ENCODE measurements at places on chromosomes 6 and 20. TPM values are rescaled to one million over a fixed set of nuclear protein-coding genes. Genes with fewer than 3 reads are reported as not detected.

The FAM162B gene
- total RNA-seq = 3.2 TPM

The SLC26A8 gene
- total RNA-seq = 0.56 TPM

DNA sequence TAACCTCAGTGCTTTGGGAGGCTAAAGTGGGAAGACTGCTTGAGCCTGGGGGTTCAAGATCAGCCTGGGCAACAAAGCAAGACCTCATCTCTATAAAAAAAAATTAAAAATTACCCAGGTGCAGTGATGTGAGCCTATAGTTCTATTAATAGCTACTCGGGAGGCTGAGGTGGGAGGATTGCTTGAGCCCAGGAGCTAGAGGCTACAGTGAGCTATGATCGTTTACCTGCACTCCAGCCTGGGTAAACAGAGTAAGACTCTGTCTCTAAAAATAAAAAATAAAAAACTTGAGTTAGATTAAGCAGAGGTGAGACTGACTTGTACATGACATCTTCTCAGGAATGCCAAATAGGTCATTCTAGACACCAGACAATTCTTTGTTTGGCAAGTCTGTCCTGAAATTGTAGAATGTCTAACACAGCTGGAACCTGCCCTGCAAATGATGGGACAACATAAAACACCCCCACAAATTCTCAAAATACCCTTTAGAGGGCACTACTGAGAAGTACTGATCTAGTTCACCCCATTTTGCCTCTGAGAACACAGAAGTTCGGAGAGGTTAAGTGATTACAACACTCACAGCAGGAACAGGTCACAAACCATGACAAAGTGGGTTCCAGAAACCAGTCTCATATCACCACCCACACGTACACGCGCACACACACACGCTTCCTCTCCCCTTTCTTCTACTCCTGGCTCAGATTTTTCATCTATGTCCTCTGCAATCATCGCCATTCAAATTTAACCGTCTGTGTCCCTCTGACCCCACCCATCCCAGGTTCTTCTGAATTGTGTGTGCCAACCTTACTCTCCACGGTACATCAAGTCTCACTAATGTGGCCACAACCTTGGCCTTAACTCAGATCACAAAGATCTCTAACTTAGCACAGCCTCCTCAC, 38.3 kb downstream of the ARHGAP18 start:
- no peak for DNase-seq

- DNase-seq = no peak
These were observed 7.4 kb downstream of the TBP start for GRCh38 chr6:170561555-170561954.

The TASP1 gene
- 10.9 TPM for total RNA-seq

DNA sequence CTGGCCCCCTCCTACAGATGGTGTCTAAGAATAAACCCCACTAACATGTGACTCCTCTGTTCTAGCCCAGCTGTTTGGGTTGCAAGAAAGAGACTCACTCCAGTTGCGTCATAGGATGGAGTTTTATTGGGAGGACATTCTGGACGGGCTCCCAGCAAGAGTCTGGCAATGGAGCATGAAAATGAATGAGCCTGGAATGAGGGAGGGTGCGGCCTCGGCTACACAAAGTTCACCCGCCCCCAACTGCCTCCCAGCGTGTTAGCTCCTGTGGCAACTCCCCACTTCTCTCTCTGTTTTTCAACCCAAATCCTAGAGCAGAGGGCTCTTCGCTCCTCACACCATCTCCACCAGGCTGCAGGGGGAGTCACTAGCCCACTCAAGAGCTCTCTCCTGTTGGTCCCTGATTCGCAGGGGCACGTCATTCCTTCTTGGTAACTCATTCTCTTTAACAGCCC, 5.1 kb upstream of the ADAM33 start:
- DNase-seq = no peak

The XKR7 gene
- total RNA-seq = 1.8 TPM

DNA sequence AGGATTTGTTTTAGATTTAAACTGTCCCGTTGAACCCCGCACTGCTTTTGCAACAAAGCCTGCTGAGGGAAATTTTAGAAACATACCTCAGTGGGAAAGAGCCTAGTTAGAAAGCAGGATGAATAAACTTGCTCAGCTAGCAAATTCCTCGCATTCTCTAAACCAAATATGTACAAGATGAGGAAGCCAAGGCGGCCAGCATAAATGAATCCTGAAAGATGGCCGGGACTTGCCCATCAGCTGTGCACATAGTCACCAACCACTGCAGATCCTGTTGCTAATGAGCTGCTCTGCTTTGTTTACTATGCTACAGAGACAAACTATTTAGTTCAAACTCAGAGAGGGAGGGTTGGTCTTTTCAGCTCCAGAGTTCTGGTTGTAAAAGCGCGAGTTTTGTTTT, 49.0 kb downstream of the TMEM170B start:
- DNase-seq = no peak

GRCh38 chr6:87164004-87164403, 8.6 kb downstream of the ZNF292 start:
- DNase-seq = no peak

DNA sequence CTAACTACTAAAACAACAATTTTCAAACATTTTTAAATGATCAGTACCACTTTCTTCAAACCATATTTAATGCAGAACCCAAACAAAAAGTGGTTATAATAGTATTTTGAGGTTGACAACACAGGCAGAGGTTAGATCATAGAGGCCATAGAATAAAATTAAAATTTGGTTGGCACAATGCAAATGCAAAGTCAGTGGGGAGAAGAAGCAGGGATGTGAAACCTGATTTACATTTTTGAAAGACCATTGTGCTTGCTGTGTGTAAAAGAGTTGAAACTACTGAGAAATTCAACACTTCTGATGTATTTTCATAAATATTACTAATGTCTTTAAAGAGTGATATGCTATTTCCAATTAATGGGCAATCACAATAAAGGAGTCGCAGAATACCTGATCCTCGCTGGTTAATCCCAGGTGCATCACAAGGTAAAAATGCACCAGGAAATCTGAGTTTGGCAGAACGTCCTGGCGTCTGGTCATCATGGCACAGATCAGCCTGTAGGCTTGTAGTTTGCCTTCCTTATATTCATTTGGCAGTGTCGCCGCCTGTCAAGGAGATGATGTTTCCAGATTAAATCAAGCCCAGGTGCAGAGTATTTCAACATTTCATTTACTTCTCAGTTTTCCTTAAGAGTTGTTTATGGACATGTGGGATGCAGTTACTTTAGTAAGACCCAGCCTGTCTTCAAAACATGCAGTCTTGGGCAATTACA, 141.2 kb downstream of the RALGAPA2 start:
- DNase-seq = no peak

DNA sequence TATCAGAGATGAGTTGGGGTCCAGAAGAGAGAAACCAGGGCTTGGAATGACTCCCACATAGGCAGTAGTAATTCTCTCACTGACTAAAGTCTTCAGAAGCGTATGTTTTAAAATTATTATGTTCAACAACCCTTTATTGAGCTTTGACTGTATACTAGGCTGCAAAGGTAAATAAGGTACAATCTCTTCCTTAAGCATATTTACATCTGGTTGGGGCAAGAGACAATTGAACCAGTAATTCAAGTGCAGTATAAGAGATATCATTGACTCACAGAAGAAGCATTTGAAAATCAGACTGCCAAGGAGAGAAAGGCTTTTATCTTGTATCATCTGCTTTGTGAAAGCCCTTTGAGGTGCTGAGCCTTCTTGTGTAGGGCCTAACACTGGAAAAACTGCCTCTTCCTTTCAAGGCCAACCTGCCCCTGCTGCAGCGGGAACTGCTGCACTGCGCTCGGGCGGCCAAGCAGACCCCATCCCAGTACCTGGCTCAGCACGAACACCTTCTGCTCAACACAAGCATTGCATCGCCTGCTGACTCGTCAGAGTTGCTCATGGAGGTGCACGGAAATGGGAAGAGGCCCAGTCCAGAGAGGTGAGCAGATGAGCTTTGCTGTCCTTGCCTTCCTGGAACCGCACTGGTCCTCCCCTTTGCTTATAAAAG, 39.3 kb upstream of the C20orf144 start:
- DNase-seq = no peak

DNA sequence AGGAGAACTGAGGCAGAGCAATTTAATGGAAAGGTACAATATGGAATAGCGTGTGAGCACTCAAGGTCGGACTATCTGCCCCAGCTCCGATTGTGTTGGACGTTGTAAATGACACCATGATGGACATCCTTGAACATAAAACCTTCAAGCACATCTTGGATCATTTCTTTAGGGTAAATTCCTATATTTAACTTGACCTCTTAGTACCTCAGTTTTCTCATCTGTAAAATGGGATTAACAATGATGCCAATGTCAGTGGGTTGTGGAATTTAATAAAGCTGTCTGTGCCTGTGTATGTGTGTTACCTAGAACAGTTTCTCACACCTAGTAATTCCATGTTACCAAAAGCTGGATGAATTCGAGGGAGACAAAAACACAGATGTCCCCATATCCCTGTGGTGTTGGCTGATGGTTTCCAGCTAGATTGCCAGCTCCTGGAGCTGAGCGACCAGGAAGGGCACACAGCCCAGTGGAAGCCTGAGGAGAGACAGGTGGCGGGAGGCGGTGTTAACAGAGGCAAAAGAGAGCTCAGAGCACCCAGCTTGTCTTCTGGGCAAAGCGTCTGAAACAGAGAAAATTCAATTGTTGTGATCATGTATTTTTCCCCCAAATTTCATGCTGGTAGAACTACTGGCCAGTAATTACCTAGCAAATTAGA, 32.6 kb downstream of the MDFI start:
- DNase-seq = no peak

- DNase-seq = peak; percentile 92
These were observed 3.1 kb downstream of the MMP9 start for GRCh38 chr20:46011631-46012482.

The CD24 gene
- total RNA-seq = 2,327 TPM

The GHRH gene
- not detected for total RNA-seq

- no peak for DNase-seq
These were observed 194.9 kb upstream of the SMLR1 start for GRCh38 chr6:130632277-130632676.

- no peak for DNase-seq
These were observed 103.3 kb downstream of the YTHDF1 start for GRCh38 chr20:63112491-63113219.

DNA sequence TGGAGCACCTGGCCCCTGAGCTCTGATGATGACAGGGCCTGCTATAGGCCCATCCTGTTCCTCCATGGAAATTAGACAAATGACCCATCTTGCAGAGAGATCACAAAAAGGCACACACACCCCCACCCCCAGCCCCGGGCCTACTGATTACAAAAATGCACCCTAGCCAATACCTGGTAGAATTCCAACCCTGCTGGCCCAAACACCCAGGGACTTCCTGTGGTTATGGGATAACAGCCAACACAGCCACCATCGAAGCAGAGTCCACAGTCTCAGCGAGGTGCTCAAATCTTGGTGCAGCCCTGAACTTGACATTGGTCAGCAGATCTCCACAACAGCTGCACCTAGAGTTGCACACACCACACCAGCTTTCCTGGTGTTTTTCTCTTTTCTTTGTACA, 17.0 kb downstream of the NCR2 start:
- no peak for DNase-seq

The HCRTR2 gene
- 0.19 TPM for total RNA-seq

GRCh38 chr20:15154070-15154469, 816.7 kb upstream of the FLRT3 start:
- DNase-seq = no peak

DNA sequence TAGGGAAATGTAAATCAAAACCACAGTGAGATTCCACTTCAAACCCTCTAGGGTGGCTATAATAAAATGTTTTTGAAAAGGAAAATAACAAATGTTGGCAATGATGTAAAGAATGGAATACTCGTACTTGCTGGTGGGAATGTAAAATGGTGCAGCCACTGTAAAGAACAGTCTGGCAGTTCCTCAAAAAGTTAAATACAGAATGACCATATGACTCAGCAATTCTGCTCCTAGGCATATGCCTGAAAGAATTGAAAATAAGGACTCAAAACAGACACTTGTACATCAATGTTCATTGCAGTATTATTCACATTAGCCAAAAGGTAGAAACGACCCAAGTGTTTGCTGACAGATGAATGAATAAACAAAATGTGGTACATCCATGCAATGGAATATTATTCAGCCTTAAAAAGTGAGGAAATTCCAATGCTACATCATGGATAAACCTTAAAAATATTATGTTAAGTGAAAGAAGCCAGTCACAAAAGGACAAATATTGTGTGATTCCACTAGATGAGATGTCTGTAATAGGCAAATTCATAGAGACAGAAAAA, 10.2 kb upstream of the RNF114 start:
- DNase-seq = no peak

DNA sequence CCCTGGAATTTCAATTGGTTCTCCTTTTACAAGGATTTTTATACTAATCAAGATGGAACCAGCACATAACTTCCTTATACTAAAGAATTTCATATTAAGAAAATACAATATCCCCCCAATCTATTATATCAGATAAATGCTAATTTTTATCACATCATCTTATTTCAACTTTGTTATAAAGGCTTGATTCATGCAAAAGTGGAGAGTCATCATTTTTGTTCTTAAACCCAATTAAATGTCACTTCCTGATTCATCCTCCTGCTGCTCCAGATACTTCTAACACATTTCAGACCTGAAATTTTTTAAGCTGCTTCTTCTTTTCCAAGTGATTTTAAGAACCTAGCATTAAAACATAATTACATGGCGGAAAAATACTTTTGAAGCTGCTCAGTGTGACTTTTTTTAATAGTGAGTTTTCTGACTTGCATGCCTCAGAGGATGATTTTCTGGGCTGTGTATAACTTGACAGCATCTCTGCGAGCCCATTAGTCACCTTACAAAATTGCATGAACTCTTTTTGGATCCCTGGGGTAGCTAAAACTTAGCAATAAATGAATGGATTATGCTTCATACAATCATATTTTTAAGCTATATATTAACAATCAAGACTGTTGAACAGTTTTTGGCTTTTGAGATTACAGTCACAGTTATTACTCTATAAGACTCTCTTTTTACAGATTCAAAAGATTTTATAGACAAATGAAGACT, 134.1 kb downstream of the ELOVL4 start:
- no peak for DNase-seq

- no peak for DNase-seq
These were observed 20.1 kb upstream of the UTRN start for GRCh38 chr6:144265061-144265357.

The GABRR1 gene
- total RNA-seq = 0.17 TPM

The ITPR3 gene
- total RNA-seq = 44.9 TPM

- DNase-seq = no peak
These were observed 667 bp downstream of the STX11 start for GRCh38 chr6:144150710-144151657.

GRCh38 chr20:38680500-38681306, 43.6 kb upstream of the SLC32A1 start:
- no peak for DNase-seq

DNA sequence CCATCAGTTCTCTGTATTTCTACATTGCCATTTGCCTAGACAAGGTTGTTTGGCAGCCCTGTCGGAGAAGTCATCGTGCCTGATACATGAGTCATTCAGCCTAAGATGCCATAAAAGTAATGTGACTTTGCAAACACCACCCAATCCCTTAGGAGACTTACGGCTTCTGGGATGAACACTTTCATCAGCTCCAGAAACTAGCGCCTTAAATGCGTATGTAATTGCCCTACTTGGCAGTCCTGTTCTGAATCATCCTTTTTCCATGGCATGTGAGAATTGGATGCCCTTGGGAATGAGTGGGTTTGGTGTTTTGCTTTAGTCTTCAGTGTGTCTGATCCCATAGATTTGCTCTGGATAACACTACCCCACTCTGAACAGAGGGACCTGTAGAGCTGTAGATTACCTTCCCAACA, 158.5 kb downstream of the SASH1 start:
- DNase-seq = no peak

Measured in H1 (cell line).